ENCODE measurements at places on chromosomes 6 and 20. TPM values are rescaled to one million over a fixed set of nuclear protein-coding genes. Genes with fewer than 3 reads are reported as not detected.

The OR2J3 gene
- not detected for total RNA-seq

DNA sequence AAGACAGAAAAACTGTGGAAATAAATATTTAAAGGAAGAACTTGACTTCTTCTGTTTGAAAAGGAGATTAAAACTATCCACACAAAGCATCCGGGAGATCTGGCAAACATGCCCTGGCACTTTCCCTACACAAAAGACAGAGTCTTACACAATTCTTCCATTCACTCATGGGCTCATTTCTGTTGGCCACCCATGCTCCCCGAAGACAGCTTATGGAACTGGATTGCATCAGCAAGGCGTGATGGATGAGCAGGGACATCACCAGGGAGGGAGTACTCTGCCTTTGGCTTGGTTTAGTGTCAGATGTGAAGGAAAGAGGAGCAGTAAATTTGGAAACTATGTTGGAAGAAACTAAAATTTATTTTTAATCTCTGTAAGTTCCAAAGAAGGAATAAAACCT, 379.3 kb downstream of the CD109 start:
- ATAC-seq = peak; percentile 85

- ATAC-seq = no peak
These were observed 404.9 kb upstream of the SOX4 start for GRCh38 chr6:21188505-21189223.

DNA sequence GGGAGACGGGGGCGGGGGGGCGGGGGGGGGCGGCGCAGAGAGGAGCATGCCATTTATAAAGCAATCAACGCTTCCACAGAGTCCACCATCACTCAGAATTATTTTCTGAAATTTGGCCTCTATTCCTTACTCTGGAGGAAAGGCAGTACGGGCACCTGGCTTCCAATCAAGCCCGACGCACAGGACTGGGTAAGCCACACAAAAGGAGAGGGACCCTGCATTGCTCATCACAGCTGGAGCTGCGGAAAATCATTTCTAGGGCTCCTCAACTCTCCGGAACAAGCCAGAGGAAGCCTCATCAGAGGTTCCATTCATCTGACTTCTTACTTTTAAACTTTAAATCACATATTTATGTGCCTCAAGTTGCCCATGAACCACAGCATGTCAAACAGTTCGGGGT, 55.9 kb downstream of the TTI1 start:
- no peak for ATAC-seq

The TOX2 gene
- total RNA-seq = 33.4 TPM

DNA sequence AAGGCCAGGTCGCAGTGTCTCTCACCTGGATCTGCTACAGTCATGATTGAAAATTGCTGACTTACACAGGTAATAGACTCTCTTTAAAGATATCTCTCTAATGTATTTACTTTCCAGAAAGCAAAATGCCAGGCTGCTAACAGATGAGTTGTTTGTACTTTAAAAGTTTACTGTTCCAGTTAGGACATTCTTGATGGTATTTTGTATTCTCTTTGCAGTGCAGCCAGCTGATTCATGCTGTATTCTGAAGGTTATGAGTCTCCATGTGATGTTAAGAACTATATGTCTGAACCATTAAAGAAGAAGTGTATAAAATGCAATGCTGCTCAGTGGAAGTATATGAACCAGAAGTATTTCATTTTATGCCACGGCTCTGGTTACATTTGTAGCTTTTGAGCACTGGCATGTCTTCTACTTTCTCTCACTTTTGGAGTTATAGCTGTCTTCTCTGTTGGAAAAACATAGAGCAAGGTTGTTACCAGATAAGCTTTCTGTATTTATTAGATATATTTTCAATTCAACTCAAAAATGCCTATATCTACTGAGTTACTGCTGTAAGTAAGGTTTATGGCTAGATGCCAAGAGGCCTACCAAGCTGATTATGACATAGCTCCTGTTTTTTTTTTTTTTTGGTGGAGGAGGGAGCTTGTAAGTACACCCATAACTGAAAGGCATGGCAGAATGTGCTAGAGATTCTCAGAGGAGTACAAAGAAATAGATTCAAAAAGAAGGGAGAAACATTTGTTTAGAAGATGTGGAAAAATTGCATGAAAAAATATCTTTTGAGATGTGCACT, 130.5 kb upstream of the MAN1A1 start:
- no peak for ATAC-seq

DNA sequence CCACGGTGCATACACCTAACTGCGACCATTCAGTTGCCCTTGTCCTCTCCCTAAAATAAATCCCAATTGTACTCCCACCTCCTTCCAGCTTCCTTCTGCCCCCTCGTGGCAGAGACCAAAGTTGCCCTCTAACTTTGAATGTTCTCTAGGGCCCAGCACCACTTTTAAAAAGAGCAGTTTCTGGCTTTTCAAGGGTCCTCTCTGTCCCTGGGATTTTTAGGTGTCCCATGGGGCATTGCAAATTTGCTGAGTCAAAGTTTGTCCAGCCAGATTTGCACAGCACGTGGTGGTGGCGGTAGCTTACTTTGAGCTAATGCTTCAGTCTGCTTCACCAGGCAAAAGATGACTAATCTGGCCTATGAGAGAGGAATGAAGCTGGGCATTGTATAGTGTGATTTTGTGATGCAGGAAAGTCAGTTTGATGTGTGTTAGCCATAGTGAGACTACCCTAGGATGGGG, 100.2 kb downstream of the PERP start:
- no peak for ATAC-seq

The BPIFB4 gene
- total RNA-seq = not detected

Data from gastroesophageal sphincter (tissue), 4 donors.